Stimulated activated CD4-positive, alpha-beta T cell treated with anti-CD3 and anti-CD28 coated beads, Interleukin-1b, Interleukin-23, amount 100 ng/mL, for 1 hour (primary cell): ENCODE measurements at places on chromosomes 5 and 9.

DNA sequence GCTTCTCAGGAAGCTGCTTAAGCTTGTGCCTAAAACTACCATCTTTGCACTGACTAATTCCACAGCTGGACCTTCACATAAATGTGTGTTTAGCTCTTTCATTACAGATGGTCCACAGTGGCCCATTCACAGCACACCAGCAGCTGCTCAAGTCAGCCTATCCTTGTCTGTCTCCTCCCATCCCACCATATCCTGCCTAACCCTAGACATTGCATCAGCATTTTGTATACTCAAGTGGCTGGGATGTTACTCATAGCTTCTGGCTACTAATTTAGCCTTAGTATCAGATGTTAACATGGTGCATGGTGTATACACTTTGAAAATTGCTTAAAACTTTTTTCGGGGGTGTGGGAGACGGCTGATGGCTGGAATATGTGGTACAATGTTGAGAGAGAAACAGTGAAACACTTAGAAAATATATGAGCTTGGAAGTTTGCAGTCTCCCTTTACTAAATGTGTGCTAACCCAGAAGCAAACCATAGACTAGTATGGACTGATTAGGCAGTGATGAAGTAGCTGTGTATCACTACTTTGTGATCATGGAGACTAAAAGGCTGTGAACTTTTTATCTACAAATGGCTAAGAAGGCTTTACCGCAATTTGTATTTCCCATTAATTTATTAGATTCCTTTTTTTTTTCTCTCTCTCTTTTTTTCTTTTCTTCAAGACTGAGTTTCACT is 83.1 kb downstream of the JMY start:
- DNase-seq = no peak

GRCh38 chr5:135829179-135829578 is 5.3 kb upstream of the SLC25A48 start:
- no peak for DNase-seq

DNA sequence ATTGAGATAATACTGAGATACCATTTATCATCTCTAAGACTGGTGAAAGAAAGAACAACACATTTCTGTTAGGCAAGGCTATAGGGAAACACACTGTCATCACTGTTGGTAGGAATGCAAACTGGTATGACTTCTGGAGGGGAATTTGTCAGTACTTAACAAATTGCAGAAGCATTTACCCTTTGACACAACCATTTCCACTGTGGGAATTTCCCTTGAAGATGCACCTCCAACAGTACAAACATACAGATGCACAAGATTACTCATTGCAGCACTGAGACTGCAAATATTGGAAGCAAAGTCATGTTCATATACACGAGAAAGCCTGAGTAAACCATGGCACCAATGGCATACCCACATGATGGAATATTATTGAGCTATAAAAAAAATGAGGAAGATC is 17.6 kb downstream of the GM2A start:
- DNase-seq = no peak

DNA sequence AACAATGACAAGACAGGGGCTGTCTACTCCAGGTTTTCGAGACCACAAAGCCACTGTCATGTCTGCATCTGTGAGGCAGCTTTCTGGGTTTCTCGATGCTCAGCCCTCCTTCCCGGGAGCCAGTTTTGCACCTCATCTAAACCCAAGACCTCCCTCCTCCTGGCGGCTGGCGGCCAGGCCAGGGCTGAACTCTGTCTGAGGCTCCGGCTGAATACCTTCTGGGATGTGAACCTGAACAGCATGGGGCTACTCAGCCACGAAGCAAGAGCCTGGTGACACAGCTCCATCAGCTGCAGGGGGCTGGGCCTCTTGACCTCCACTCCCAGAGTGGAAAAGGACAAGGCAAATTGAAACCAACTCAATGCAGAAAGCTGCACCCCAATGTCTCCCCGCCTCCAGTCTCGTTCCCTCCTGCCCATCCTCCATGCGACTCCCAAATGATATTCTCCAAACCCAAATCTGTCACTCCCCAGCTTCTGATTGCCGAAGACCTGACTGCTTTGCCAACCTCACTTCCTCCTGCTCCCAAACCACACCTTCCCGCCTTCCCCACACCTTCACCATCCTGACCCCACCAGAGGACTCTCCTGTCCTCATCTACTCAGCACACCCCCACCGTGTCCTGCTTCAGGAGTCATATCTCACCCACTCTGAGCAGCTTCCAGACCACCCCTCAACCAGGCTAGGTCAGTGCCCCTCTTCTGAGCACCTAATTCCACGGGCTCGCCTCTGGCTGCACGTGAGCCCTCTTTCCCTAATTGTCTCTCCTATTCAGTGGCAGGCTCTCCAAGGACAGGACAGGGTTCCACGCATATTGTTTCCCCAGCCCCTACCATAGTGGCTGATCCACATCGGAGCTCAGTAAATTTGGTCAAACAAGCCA is 4.5 kb downstream of the ANKS6 start:
- no peak for DNase-seq

GRCh38 chr5:84861306-84861705 is 476.6 kb upstream of the EDIL3 start:
- DNase-seq = no peak

- DNase-seq = no peak
Observed at GRCh38 chr9:120902569-120903535, 23.7 kb downstream of the TRAF1 start.

DNA sequence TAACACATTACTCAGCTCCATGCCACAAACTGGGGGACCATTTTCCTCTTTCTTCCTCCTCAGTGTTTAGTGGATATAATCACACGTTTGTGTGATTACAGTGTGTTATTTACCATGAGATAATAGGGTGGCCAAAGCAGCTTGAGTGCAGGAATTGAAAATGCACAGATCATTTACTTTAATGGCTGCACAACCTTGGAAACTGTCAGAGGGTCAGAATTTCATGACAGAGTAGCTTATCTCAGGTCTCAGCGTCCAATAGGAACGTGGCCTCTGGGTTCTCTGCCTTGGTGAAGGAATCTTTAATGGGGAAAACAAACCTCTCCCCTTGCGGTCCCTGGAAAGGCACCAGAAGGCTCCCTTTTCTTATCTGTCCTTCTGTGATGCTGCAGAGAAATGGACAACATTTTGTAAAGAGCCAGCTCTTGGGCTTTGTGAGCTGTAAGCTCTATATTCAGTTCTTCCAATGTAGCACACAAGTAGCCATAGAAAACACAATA is 87.4 kb upstream of the CD180 start:
- no peak for DNase-seq

- DNase-seq = no peak
Observed at GRCh38 chr5:128002425-128002824, 81.1 kb upstream of the SLC12A2 start.

DNA sequence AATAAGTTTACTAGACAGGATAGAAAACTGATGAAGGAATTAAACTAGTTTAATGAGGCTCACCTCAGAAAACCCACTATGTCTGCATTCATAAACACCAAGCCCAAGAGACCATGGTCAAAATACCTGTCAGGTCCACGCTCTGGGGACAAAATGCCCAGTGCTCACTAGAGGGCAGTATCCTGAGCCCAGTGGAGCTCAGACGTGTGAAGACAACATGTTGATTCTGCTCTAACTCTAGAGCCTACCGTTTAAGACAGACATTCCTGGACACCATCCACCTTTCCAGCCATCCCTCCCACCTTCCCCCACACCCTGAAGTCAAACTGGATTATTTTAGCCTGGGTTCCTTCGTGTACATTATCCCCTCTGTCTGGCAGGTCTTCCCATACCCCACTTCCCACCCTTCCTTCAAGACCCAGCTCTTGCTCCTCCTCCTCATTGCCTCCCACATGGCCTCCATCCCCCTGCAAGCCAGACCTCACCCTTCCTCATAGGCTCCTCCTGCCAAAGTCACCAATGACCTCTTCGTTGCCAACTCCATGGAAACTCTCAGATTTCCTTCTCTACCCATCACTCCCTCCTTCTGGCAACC is 142.3 kb upstream of the FSTL4 start:
- no peak for DNase-seq

GRCh38 chr5:73719632-73720031 is 93.6 kb downstream of the ARHGEF28 start:
- DNase-seq = no peak
